Calu3 (cell line): ENCODE measurements at places on chromosomes 13 and 19. TPM values are rescaled to one million over a fixed set of nuclear protein-coding genes. Genes with fewer than 3 reads are reported as not detected.

CNMD gene
- total RNA-seq = not detected in 2 replicates

IGSF23 gene
- total RNA-seq = not detected in 2 replicates

OR7D2 gene
- total RNA-seq = not detected in 2 replicates

NLRP12 gene
- 0.15 TPM in 1 of 2 replicates, not detected in the other for total RNA-seq

PSPN gene
- total RNA-seq = 1.7 and 2.4 TPM in 2 replicates

CLDN10 gene
- 46.8 and 55.0 TPM in 2 replicates for total RNA-seq
